CD4-positive, alpha-beta T cell treated with Interleukin-4 for 4 hours (primary cell): ENCODE measurements at places on chromosomes 4 and X.

DNA sequence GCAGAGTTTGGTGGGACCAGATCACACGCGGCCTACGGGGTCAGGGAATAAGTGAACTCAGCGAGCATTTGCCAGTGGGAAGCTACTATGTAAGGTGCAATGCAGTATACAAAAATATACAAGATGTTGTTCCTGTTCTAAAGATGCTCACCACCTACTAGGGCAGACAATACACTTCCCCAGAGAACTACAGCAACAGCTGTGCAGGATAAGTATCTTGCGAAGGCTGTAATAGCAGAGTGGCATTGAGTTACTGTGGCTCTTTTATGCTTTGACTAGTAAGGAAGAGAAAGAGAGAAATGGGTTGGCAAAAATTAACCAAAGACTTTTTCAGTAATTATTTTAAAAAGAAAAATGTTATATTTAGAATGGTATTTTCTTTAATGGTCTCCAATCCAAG lies 61.2 kb downstream of the CDS1 start:
- DNase-seq = no peak

GRCh38 chr4:120659616-120660170 lies 262.8 kb downstream of the PRDM5 start:
- no peak for DNase-seq

GRCh38 chr4:140005699-140006098 lies 148.3 kb downstream of the MAML3 start:
- no peak for DNase-seq

GRCh38 chrX:39629001-39629400 lies 468.8 kb downstream of the BCOR start:
- DNase-seq = no peak

GRCh38 chr4:60913002-60913401 lies 287.1 kb upstream of the ADGRL3 start:
- DNase-seq = no peak

GRCh38 chrX:108557580-108557979 lies 117.9 kb downstream of the COL4A5 start:
- no peak for DNase-seq

DNA sequence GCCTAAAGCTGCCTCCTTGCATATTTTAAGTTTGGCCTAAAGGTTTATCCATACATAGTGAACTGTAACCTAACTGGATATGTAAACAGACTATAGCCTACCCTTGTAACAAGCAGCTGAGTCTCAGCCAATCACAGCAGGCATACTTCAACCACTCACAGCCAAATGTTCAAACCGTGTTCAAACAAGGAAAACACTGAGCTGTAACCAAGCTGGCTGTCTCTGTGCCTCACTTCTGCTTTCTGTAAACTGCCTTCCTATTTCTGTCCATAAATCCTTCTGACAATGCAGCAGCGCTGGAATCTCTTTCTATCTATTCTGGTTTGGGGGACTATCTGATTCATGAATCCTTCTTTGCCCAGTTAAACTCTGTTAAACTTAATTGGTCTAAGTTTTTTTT lies 16.4 kb downstream of the DSPP start:
- no peak for DNase-seq

DNA sequence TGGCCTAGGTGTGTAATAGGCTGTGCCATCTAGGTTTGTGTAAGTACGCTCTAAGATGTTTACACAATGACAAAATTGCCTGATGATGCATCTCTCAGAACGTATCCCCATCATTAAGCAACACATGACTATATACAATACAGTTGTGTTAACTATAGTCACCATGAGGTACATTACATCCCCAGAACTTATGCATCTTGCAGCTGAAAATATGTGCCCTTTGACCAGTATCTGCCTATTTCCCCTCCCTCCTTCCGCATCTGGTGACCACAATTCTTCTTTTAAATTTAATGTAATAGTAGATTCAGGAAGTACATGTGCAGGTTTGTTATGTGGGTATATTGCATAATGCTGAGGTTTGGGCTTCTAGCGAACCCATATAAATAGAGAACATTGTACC lies 239.8 kb upstream of the IL1RAPL1 start:
- no peak for DNase-seq

DNA sequence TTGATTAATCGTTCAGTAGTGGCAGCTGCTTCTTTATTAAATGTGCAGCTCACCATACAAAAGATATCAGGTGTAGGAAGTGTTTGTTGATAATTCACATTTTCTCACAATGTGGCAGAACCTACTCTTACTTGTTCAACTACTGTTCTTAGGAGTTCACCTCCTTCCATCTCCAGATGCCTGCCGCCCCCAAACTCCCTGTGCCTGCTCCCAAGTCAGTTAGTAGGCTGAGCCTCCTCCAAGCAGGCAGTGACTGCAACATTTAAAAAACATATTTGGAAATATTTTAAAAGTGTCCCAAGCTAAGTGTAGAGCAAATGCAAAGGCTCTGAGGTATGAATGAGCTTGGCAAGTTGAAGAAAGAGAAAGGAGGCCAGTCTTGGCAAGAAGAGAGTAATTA lies 100.2 kb downstream of the AFF2 start:
- DNase-seq = no peak

GRCh38 chrX:1316527-1316926 lies 20.1 kb upstream of the IL3RA start:
- DNase-seq = peak; percentile 39
